Adipocyte (in vitro differentiated cells): ENCODE measurements at places on chromosomes 12 and 14.
A peak's percentile ranks its signal among the peaks of the same experiment; 100 is the strongest.

- DNase-seq: peak; percentile 93
Observed at GRCh38 chr12:53500142-53500775, 824 bp upstream of the TARBP2 start.

- no peak for DNase-seq
Observed at GRCh38 chr12:79661629-79662028, 29.1 kb downstream of the PAWR start.

DNA sequence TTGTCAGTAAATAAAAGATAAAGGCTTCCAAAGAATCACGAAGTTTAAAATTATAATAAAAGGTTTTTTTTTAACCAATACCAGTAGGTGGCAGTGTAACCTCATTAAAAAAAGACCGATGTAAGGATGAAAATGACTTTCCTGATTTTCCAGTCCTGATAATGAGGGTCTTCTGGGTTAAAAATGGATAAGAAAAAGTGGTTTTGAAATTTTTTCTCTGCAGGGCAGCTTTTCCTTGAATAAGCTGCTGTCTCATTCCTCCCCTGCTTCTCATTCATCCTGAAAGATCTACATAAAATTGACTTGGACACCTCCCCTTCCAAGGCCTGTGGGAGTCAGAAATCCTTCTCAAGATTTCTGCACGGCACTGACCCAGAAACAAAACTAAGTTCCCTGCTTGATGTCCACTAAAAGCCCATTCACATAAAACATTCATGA is 58.9 kb upstream of the FBXO33 start:
- peak; percentile 72 for DNase-seq

DNA sequence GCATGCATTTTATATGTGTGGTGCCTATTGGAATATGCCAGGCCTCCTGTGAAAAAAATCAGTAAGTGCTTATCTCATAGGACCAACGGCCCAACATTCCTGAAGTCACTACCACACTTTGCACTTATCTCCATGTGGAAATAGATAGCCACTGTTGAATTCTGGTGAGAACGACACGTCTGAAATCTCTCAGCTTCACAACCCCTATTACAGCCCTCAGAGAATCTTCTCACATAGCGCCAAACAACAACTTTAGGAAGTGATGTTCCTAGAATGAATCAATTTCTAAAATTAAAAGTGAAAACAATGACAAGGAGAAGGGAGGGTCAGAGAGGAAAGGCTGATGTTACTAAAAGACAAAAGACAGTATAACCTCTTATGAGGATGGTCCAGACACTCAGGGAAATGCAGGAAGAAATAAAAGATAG is 270.8 kb upstream of the BTG1 start:
- DNase-seq: no peak

DNA sequence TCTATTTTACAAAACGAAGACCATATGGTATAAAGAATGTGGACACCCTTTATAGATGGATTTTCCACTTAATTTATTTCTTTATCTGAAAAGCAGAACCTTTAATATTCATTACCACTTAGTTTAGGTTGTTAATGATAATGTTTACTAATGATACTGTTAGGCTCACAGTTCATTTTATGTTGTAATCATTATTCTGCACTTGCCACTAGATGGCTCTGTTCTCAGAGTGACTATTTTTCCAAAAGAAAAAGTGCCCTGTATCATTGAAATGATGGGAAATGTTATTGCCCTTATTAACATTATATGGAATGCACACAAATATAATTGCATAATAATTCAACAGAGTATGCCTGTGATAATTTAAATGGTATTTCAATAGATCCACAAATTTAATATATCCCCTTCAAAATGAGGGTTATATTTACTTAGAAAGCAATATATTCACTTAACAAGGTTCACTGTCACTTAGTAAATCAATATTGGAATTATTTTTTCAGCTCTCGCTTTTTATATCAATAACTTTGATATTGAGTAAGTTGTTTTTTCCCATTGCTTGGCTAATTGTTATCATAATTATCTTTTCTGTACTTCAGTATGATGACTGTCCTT is 95.7 kb downstream of the PDE3A start:
- DNase-seq: peak; percentile 70

GRCh38 chr12:28177461-28177860 is 12.8 kb upstream of the CCDC91 start:
- DNase-seq: no peak

GRCh38 chr14:22569106-22569736 is 19.8 kb downstream of the DAD1 start:
- DNase-seq: no peak
